ENCODE measurements at places on chromosomes 1 and 21. TPM values are rescaled to one million over a fixed set of nuclear protein-coding genes. Genes with fewer than 3 reads are reported as not detected.

TP73 gene
- 2.2 TPM for total RNA-seq

GRCh38 chr21:45570826-45571601 lies 28.8 kb upstream of the SLC19A1 start:
- H3K4me3 ChIP-seq, result peak overlapping the region; percentile 32
- H3K4me1 ChIP-seq, result peaks cover 65% of the 10 kb centered on the region
- H3K36me3 ChIP-seq, result peaks cover 32% of the 10 kb centered on the region
- no peaks in the 10 kb centered on the region for H3K27me3 ChIP-seq
- peak overlapping the region; percentile 83 for H3K27ac ChIP-seq

- no peaks in the 10 kb centered on the region for H3K27me3 ChIP-seq
- DNase-seq, result no peak
- no peaks in the 10 kb centered on the region for H3K36me3 ChIP-seq
- no peak overlapping the region for H3K4me3 ChIP-seq
- H3K4me1 ChIP-seq, result no peaks in the 10 kb centered on the region
Observed at GRCh38 chr1:33966346-33967141, 102.7 kb downstream of the HMGB4 start.

DNA sequence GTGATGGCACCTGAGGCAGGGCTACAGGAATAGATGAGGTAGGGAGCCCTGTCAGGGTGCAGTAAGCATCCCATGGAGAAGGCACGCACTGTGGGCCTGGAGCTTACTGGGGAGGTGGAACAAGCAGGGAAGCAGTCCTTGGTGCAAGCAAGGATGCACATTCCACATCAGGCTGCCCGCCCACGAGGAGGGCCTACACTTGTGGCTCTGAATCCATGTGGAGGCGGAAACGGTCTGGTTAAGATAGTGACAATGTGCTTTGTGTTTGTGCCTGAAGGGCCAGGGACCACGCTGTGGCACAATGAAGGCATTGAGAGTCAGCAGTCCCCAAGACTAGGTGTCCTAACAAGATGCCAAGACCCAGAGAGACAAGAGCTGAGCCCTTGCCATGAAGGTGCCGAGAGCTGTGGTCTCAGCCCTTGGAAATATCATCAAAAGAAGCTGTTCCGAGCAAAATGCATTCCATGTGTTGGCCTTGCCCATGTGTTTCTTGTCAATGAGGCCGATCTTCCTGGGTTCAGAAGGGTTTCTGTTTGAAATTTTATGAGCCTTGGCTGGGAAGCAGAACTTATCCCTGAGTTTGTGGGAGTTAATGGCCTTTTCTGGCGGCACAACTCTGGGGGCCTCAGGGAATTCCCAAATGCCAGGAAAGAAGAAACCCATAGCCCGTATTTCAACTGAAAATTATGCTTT lies 111.9 kb downstream of the NGF start:
- H3K4me1 ChIP-seq, result peaks cover 16% of the 10 kb centered on the region
- no peak overlapping the region for H3K4me3 ChIP-seq
- no peak for DNase-seq
- H3K27ac ChIP-seq, result no peak overlapping the region

DNA sequence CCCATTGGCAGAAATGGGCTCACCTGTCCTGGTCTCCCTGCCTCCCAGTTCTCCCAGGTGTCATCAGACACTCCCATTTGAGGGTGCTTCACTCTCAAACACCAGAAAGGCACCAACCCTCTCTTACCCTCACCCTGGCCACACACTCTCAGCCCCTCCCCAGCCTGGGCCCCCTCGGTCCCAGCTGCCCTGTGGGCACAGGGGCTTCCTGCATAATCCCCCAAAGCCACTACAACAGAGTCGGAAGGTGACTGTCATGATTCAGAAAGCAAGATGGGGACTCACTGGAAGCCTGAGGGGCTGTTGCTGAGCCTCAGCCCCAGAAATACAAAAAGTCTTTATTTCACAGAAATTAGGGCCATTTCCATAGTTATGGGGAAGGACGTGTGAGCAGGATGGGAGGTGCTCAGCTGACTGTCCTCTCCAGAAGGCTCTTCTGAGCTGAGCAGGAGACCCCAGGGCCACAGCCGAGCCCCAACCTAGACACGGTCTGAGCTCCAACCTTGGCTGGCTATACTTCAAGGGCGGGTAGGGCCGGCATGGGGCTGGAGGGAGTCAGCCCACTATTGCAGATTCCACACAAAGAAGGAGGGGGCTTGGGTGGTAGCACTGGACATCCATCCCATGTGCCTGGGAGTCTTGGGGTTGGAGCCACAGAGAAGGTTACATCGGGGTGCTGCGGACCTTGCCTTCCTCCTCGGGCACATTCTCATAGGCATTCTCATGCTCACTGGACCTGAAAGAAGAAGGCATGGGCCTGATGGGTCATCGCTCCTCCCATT lies 6.3 kb downstream of the PDZK1IP1 start:
- H3K4me1 ChIP-seq, result peaks cover 14% of the 10 kb centered on the region
- H3K27ac ChIP-seq, result no peak overlapping the region
- no peaks in the 10 kb centered on the region for H3K27me3 ChIP-seq
- H3K4me3 ChIP-seq, result no peak overlapping the region

DNA sequence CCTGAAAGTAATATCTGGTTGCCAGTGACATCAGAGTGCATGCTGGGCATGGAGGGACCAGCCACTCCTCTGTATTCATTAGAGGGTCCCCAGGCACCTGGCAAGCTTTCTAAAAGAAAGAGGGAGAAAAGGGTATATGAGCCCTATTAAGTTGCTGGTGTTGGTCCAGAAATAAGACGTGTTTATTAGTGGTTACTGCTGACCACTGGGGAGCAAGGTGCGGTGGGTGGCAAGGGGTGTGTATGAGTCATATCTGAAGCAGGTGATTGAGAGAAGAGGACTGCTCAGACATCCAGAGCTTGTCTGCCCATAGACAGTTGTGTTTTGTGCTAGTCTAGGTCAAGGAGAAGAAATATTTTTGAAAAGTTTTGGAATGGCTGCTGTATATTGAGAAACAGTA lies 298.1 kb downstream of the TM2D1 start:
- H3K27me3 ChIP-seq, result no peaks in the 10 kb centered on the region
- H3K27ac ChIP-seq, result no peak overlapping the region
- H3K36me3 ChIP-seq, result no peaks in the 10 kb centered on the region
- H3K4me3 ChIP-seq, result no peak overlapping the region

DNA sequence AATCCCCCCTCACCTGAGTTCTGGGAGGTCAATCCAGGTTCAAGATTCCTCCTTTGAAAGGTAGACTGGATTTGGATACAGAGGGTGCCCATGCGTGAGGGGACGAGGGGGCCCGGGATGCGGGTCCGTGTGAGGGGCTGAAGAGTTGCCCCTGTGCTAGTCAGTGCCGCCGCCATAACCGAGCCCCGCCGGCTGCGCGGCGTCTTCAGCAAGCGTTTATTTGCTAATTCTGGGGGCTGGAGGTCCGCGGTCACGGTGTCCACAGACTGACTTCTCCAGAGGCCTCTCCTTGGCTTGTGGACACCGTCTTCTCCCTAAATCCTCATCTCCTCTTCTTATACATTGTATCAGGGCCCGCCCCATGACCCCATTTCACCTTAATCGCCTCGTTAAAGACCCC lies 20.9 kb upstream of the SAMD11 start:
- H3K27ac ChIP-seq, result no peak overlapping the region
- H3K36me3 ChIP-seq, result no peaks in the 10 kb centered on the region
- H3K4me3 ChIP-seq, result no peak overlapping the region
- H3K4me1 ChIP-seq, result peaks cover 15% of the 10 kb centered on the region
- peaks cover 9% of the 10 kb centered on the region for H3K27me3 ChIP-seq
- no peak for DNase-seq

- H3K36me3 ChIP-seq, result no peaks in the 10 kb centered on the region
- no peaks in the 10 kb centered on the region for H3K27me3 ChIP-seq
- H3K4me3 ChIP-seq, result no peak overlapping the region
- peaks cover 19% of the 10 kb centered on the region for H3K4me1 ChIP-seq
Observed at GRCh38 chr21:45152265-45152746, 77.9 kb downstream of the ADARB1 start.

DNA sequence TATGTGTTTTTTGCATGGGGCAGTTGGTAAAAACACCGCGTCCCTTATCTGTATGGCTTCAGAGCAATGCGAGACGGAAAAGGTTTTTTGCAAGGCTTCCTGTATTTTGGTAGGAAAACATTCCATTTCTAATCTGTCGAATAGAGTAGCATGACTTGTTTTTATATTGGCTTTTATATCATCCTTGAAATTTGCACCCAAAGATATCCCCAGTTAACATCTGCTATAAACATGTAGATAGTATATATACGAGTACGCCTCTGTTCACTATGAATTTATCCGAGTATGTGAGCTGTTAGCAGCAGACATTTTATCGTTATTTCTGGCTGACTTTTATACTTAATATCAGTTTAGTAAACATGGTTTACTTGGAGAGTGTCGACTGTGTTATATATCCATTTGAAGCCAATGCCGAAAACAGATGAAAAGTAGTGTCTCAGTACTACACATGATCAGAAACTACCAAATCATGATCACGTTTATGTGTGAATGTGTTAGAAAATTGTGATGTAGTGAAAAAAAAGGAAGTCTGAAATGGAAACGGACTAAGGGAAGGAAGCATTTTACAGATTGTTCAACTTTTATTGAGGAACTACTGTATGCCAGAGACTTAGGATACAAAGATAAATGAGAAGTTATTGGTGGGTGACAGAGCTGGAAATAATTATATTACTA lies 1.0 kb downstream of the LEPR start:
- peak overlapping the region; percentile 99 for H3K4me3 ChIP-seq
- H3K4me1 ChIP-seq, result peaks cover 65% of the 10 kb centered on the region
- H3K36me3 ChIP-seq, result peaks cover 27% of the 10 kb centered on the region
- peak overlapping the region; percentile 99 for H3K27ac ChIP-seq

- no peaks in the 10 kb centered on the region for H3K27me3 ChIP-seq
- no peak overlapping the region for H3K4me3 ChIP-seq
- no peak for DNase-seq
- no peaks in the 10 kb centered on the region for H3K36me3 ChIP-seq
Observed at GRCh38 chr1:201750934-201751333, 78.0 kb upstream of the IPO9 start.

DNA sequence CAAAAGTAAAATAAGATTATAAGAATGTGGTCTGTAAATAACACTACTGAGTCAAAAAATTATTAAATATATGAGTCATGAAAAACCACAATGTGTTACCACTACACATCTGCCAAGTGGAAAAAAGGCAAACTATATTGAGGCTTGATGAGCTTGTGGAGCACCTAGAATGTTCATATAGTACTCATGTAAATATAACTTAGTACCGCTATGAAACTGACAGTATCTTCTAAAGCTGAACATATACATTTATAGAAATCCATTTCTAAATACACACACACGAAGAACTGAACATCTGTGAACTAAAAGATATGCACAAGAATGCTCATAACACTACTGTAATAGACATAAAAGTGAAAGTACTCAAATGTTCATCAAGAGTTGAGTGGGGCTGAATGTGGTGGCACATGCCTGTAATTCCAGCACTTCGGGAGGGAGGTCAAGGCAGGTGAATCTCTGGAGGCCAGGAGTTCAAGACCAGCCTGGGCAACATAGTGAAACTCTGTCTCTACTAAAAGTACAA lies 18.5 kb upstream of the GBP3 start:
- H3K27me3 ChIP-seq, result no peaks in the 10 kb centered on the region
- no peaks in the 10 kb centered on the region for H3K36me3 ChIP-seq
- no peak for DNase-seq
- no peak overlapping the region for H3K27ac ChIP-seq
- H3K4me3 ChIP-seq, result no peak overlapping the region

WASF2 gene
- 19.2 TPM for total RNA-seq

C4BPB gene
- total RNA-seq, result 0.28 TPM

CD53 gene
- not detected for total RNA-seq

DNA sequence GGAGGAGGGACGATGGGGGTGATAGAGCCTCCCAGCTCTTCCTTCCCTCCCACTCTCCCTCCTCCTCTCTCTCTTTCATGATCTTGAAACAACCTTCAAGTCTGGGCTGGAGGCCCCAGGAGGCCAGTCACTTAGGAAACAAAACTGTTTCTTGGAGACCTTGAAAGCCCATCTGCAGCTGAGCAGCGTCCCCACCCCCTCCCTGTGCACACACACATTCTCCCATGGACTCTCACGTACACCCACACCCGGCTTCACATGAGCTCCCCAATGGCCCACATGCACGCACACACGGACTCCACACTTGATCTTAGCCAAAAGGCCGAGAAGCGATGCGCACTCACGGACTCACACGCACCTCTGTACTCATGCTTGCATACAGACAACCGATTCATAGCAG lies 3.2 kb upstream of the ATP1A2 start:
- DNase-seq, result no peak
- no peak overlapping the region for H3K27ac ChIP-seq

DNA sequence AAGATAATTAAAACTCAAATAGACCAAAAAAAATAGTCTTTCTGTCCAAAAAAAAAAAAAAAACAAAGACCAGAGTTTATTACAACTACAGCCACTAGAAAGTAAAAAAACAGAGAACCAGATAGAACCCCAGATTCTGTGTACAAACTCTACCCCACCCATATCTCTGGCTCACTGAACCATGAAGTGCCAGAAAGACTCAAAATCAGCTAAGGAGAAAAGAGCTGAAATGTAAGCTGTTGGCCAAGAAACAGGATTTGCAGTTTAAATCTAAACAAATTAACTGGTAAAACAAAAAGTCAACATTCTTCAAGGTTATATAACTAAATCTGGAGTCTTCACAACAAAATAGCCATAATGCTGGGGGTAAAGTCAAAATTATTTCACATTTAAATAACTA lies 278.9 kb downstream of the SEC16B start:
- no peaks in the 10 kb centered on the region for H3K27me3 ChIP-seq
- no peaks in the 10 kb centered on the region for H3K4me1 ChIP-seq
- no peak for DNase-seq
- no peaks in the 10 kb centered on the region for H3K36me3 ChIP-seq
- no peak overlapping the region for H3K4me3 ChIP-seq

DNA sequence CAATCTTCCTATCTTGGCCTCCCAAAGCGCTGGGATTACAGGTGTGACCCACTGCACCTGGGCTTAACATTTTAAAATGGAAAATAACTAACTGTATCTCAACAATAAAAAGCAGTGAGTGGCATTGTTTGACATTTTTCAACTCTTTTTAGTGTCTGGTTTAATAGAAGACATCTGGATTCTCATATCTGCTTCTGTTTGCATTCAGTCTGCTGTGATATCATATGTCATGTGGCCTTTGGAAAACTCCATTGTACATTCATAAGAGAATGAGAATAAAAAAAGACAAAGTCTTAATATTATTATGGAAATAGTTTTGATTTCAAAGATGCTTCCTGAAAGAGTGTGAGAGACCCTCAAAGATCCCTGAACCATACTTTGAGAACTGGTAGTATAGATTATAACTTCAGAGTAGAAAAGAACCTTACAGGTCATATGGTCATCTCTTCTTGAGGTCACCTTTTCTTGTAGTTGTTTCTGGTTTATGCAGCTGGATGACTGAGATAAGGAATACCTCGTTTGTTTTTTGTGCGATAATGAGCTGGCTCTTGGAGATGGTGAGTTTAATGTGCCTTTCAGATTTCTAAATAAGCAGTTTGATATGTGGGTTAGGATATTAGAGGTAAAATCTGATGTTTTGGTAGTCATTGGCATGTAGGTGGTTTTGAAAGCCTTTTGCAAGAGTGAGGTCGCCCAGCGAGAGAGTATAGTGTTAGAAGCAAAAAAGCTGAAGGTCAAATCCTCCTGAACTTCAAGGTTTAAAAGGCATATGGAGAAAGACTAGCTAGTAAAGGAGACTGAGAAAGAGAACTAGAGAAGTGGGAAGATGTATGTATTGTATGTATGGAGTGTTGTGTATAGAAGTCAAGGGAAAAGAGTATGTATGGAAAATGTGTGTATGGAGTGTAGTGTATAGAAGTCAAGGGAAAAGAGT lies 17.2 kb downstream of the CEP350 start:
- H3K4me3 ChIP-seq, result no peak overlapping the region
- no peak for DNase-seq
- no peaks in the 10 kb centered on the region for H3K27me3 ChIP-seq
- no peaks in the 10 kb centered on the region for H3K36me3 ChIP-seq
- no peak overlapping the region for H3K27ac ChIP-seq
- no peaks in the 10 kb centered on the region for H3K4me1 ChIP-seq
